ENCODE measurements at places on chromosomes 7 and 10. TPM values are rescaled to one million over a fixed set of nuclear protein-coding genes. Genes with fewer than 3 reads are reported as not detected.

- H3K36me3 ChIP-seq = no peaks in the 10 kb centered on the region
- H3K4me3 ChIP-seq = peak overlapping the region; percentile 81
- no peaks in the 10 kb centered on the region for H3K27me3 ChIP-seq
- H3K27ac ChIP-seq = peak overlapping the region; percentile 49
- peaks cover 33% of the 10 kb centered on the region for H3K4me1 ChIP-seq
Measured at GRCh38 chr7:141700848-141701371, 1.1 kb downstream of the DENND11 start.

SYT15 gene
- total RNA-seq = 0.67 TPM

DNA sequence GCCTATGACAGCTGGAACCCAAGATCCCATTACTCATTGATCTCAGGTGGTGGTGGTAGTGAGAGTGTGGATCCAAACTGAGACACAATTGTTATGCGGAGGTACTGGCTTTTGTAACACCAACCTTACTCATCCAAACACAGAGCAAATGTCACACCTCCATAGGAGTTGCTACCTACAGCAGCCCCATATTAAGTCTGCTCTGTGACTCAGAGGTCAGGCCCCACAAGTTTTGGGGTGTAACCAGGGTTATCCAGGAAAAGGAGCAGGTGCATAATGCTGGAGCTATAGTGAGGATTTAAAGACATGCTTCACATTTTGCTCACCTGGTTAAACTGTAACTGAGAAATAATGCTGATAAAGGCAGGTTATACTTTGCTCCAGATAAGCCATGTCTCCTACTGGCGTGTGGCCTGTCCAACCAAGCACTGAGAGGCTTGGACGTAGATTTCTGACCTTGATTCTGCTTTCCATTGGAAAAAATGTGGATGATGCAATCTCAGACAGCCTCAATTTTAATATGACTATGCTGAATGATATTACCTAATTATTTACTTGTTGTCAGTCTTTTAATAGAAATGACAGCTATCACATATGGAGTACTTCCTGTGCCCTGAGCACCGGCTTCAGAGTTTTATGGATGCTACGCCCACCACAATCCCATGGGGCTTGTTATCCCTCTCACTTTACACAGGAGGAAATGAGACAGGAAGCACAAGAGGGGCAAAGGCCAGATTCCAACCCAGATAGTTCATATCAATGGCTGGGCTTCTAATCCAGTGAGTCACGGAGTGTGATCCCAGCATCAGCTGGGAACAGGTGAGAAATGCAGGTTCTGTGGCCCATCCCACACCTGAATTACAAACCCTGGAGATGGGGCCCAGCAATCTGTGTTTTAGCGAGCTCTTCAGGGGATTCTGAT is 181.3 kb downstream of the CHN2 start:
- H3K27me3 ChIP-seq = no peaks in the 10 kb centered on the region
- no peak overlapping the region for H3K27ac ChIP-seq
- H3K4me1 ChIP-seq = no peaks in the 10 kb centered on the region
- H3K36me3 ChIP-seq = no peaks in the 10 kb centered on the region
- no peak overlapping the region for H3K4me3 ChIP-seq

NME8 gene
- not detected for total RNA-seq

Data from CD4-positive, CD25-positive, alpha-beta regulatory T cell (primary cell).